NCI-H2081 (cell line): ENCODE measurements at places on chromosomes 7 and 10.
A peak's percentile ranks its signal among the peaks of the same experiment; 100 is the strongest.

GRCh38 chr7:106869954-106870353 is 4.9 kb downstream of the PIK3CG start:
- no peak for DNase-seq

DNA sequence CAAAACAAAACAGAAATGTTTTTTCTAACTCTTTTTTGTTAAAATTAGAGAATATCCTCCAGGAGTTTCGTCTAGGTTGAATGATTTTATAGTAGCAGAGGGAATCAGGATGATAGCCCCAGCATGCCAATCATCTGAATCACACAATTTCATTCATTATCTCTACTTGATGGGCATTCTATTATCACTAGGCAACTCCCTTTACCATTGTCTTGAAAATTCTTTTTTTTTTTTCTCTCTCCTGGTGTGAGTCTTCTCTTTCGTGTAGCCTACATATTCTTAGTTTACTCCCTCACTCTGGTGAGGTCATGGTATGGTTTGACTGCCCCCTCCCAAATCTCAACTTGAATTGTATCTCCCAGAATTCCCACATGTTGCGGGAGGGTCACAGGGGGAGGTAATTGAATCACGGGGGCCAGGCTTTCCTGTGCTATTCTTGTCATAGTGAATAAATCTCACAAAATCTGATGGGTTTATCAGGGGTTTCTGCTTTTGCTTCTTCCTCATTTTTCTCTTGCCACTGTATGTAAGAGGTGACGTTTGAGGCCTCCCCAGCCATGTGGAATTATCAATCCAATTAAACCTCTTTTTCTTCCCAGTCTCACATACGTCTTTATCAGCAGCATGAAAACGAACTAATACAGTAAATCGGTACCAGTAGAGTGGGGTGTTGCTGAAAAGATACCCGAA is 105.0 kb downstream of the OTUD1 start:
- DNase-seq = no peak

GRCh38 chr7:149322737-149323136 is 60.7 kb downstream of the ZNF783 start:
- no peak for DNase-seq

DNA sequence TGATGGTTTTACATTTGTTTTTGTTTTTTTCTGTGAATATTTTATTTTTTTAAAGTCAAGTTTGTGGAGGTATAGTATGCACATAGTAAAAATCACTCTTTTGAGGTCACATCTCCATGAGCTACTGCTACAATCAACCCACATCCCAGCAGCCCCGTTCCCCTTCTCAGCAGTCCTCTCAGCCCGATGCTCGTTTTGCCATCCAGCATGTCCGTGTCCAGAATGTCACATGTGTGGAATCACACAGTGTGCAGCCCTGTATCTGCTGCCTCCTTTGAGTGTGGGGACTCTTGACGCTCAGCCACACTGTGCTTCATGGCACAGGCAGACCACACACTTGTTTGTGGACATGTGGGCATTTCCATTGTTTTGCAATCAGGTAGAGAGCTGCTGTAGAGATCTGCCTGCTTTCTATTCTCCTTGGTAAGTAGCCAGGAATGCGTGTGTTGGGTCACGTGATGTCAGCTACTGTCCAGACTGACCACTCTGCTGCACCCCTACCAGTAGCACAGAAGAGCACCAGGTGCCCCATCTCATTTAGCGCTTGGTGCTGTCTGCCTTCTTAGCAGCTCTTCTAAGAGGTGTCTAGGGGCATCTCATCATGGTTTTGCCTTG is 71.6 kb upstream of the CAMK2B start:
- DNase-seq = no peak

DNA sequence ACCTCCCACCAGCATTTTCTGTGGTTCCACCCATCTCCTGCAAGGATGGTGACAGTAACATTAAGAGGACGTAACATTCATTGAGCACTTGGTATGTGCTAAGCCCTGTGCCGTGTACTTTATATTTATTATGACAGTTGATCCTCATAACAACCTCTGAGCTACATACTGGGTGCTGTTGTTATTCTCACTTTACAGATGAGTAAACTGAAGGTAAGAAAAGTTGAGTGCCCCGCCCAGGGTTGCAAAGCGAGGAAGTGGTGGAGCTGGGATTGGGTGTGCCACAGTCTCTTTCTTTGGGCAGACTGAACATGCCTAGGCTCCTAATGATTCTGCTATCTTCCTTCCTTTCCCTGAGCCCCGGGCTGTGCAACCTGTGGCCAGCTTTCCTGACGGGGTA is 107.4 kb downstream of the SH3PXD2A start:
- DNase-seq = no peak

- DNase-seq = peak; percentile 38
Observed at GRCh38 chr7:78924581-78924980, 528.9 kb downstream of the MAGI2 start.

- DNase-seq = no peak
Observed at GRCh38 chr7:42426163-42426562, 189.2 kb upstream of the GLI3 start.
